Activated CD8-positive, alpha-beta memory T cell treated with anti-CD3 and anti-CD28 coated beads for 4 hours (primary cell): ENCODE measurements at places on chromosomes 4 and X.

- DNase-seq, result no peak
Measured at GRCh38 chr4:152369203-152369901, 166.5 kb downstream of the FBXW7 start.

DNA sequence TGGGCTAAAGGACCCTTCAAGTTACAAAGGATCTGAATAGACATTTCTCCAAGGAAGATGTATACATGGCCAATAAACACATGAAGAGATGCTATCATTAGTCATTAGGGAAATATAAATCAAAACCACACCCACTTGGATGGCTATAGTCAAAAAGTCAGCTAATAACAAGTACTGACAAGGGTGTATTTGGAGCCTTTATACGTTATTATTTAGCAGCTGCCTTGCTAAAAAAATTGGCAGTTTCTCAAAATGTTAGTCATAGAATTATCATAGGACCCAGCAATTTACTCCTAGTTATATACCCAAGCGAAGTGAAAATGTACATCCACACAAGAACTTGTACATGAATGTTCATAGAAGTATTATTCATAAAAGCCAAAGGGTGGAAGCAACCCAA is 112.7 kb upstream of the DUSP21 start:
- no peak for DNase-seq

GRCh38 chr4:25861951-25862410 is 807 bp downstream of the SEL1L3 start:
- DNase-seq, result no peak

DNA sequence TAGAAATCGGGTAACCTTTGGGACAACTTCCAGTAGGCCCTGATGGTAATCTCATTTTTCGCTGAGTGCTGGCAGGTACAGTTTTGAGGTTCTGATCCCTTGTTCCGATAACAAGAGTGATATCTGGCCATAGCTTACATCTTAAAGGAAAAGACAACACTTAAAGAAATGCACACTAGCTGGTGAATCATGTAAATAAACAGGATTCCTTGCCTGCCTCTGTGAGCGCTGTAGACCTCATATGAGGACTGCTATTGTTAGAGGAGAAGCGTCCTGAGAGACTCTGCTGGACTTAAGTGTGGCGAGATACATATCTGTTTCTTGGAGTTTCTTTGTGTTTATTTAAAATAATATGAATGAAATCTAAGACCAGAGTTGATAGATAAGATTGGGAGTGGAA is 149.3 kb upstream of the SLC4A4 start:
- no peak for DNase-seq

DNA sequence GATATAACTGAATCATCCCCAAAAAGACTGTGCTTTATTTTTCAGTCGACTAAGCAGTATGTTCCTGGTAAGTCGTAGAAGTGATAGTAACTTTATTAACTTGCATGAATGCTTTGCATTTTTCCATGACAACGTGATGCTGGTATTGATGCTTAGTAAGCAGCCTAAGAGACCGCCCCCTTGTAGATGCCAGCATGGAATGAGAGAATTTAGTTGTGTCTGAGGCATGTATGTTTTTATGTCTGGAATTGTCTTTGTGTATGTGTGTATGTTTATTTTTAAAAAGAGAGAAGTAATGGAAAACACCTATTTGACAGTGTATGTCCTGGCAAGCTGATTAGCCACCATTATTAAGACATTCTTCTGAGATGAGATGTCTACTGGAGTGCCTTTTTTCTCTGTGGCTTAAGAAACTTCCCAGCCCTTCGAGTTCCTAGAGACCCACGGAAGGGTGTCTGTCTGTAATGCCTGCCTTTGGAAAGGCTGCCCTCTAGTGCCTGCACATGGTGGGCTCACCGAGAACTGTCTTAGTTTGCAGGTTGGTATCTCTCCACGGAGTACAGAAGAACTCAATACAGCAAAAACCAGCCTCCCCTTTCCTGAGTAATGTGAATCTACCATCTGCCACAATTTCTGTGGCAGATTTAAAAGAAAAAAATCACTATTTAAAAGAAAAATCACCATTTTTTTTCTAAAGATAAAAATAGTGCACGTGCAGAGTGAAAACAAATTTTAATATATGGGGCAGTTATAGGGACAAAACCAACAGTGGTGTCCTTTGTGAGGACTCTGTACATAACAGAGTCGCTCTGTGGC is 85.9 kb downstream of the AASDH start:
- peak; percentile 26 for DNase-seq

DNA sequence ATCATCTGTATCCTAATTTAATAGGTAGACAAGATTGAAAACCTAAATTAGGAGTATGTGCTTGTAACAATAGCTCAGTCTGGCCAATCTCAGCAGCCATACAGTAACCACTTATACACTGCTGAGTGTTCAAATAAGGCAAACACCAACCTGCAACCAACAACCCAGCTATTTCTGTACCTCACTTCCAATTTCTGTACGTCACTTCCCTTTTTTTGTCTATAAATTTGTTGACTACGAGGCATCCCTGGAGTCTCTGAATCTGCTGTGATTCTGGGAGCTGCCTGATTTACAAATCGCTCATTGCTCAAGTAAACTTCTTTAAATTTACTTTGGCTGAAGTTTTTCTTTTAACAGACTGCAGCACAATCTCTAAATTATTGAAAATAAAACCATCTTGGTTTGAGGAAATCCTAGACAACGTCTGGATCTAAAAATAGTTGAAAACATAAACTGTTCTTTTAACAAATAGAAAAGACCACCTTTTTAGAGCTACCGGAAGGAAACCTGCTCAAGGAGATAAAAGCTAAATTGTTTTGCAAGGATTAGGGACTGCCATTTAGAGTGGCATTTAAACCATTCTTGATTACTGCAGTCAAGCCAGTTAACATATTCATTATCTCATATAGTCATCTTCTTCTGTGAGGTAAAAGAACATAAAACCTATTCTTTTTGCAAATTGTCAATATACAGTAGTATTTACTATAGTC is 778.1 kb downstream of the SH3BGRL start:
- no peak for DNase-seq

DNA sequence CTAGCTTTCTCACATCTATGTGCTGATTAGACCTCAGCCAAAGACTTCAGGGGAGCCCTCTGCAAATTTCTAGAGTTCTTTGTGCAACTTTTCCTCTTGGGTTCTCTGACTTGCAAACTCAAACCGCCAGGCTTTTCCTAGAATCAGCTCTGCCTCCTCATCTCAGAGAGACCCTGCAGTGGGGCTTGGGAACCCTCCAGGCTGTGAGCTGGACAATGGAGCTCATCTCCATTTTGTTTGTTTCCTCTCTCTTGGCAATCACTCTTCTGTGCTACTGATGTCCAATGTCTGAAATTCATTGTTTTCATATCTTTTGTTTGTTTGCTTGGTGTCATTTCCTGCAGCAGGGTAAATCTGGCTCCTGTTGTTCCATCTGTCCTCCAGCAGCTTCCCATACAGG is 33.0 kb downstream of the GYPB start:
- DNase-seq, result no peak

DNA sequence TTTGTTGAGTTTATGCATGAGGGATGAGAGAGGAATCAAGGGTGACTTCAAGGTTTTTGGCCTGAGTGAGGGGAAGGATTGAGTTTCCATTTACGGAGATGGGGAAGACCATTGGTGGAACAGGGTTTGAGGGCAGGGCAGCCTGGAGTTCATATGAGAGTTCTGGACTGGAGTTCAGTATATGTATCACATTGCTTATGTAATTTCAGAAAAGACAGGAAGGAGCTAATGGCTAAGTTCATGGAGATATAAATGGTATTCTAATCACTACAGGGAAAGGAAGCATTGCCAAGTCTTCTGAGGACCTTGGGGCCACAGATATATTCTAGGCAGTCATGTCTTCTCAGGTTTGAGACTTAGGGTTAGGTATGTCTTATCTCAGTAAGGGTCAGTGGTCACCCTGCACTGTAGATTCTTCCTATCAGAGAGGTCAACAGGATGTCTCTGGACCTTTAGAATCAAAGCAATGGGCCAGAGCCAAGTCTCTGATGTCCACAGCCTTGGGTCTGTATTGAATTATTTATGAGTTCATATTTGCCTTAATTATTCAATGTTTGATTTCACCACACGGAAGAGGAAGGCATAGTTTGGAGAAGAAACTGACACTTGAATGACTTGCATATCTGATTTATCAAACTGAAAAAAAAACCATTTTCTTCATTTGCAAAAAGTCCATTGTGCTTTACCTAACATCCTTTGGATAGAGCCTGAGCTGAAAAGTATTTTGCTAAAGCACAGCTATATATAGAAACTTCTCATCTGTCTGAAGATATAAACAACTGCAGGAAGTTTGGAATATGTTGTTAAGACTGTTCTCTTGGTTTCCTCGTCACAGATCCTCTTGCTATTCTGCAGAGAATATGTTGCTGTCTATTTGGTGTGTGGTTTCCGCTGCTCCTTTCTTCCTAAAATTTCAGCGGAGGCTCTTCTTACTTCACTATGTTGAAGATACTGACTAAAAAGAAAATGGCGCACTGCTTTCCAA is 139.5 kb downstream of the PDGFRA start:
- no peak for DNase-seq

GRCh38 chr4:171644430-171645057 is 168.7 kb upstream of the GALNTL6 start:
- DNase-seq, result no peak

DNA sequence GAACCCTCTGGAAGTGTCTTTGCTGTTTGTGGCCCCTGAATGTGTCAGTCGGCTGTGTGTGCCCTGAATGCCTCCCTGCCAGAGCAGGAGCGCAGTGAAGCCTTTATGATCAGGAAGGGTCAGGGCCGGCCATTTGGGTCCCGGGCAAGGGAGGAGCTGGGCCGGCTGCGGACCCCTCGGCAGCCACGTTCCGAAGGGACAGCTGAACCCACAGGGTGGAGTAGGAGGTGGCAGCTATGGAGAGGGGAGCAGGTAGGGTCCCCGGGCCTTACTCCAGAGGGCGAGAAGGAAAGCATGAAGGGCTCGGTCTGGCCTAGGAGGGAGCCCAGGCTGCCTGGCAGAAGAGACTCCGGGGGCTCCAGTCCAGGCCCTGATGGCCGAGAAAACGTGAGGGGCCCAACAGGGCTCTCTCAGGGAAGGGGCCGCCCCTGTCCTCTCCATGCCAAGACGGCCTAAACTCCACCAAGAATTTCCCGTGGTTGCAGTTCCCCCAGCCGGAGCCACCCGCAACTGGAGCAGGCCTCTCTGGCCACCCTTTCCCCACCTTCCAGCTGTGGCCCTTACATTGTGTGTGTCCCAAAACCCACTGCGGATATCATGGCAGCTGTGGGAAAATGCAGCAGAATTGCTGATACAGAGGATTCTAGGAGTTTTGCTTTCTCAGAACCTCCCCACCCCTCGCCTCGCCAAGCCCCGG is 182.2 kb upstream of the STK26 start:
- no peak for DNase-seq

- DNase-seq, result no peak
Measured at GRCh38 chrX:154096140-154097002, 1.1 kb downstream of the MECP2 start.
